Thoracic aorta (tissue), 2 donors: ENCODE measurements at places on chromosomes 1 and 21. TPM values are rescaled to one million over a fixed set of nuclear protein-coding genes. Genes with fewer than 3 reads are reported as not detected.

Gene FCRL4
- not detected for total RNA-seq

Gene KIAA0040
- total RNA-seq, result 20.2 TPM

Gene SGIP1
- 47.4 TPM for total RNA-seq

Gene OR10Z1
- total RNA-seq, result not detected

Gene SPRR2G
- not detected for total RNA-seq
